Smooth muscle cell of bladder (primary cell): ENCODE measurements at places on chromosomes 13 and 19. TPM values are rescaled to one million over a fixed set of nuclear protein-coding genes. Genes with fewer than 3 reads are reported as not detected.

The CCDC122 gene
- total RNA-seq, result 11.1 and 13.8 TPM in 2 replicates

The MUC16 gene
- total RNA-seq, result under 0.01 TPM in 1 of 2 replicates, not detected in the other

The TMIGD2 gene
- not detected in 2 replicates for total RNA-seq

The POLR2E gene
- 83.9 and 89.1 TPM in 2 replicates for total RNA-seq
